ENCODE measurements at places on chromosomes 16 and 17.

- no peak for DNase-seq
Measured at GRCh38 chr17:13925579-13925978, 143.7 kb upstream of the COX10 start.

GRCh38 chr17:82029391-82029790 lies 2.1 kb upstream of the RAC3 start:
- DNase-seq, result no peak

DNA sequence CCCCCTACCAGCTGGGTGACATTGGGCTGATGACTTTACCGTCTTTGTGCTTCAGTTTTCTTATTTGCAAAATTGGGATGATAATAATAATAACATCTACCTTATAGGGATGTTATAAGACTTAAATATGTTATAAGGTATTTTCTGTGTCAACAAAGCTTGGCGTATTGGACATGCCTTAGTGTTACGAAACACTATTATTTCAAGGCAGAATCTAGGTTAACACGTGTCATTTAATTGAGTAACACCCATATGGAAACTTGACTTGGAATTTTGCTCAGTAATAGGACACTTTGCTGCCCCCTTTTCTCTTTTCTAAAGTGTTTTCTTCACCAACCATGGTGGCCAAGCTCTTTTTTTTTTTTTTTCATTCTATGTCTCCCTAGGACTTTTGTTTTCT lies 294.2 kb upstream of the SALL1 start:
- DNase-seq, result no peak

- no peak for DNase-seq
Measured at GRCh38 chr16:53507464-53508179, 4.6 kb upstream of the AKTIP start.

DNA sequence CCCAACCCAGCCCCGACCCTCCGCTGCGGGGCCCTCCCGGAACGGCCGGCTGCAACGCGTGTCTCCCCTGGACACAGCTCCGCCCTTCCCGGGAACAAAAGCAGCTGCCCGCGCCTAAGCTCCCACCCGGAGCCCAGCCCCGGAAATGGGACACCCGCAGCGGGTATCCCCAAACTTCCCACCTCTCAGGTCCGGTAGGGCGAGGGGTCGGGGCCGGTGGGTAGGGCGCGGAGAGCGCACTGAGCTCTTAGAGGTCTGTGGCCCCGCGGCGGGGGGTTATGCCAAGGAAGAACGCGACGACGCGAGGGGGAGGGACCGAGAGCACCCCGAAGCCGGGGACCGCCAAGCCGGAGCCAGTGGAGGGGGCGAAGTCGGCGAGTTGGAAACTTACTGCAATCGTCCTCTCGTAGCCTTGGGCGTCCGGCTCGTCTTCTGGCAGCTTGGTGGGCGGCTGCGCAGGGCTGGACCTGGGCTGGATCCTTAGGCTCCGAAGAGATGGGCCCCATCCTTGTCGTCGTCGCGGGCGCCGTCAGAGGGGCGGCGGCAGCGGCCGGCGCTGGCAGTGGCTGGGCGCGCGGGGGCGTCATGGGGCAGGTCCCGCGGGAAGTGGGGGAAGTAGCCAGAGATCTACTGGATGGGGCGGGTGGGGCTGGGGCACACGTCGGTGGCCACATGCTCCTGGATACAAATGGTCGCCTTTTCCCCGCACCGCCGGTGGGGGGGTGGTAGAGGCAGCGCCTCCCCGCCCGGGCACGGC lies 6.9 kb downstream of the USP6 start:
- DNase-seq, result no peak

Data from SK-N-MC (cell line).